SJSA1 (cell line): ENCODE measurements at places on chromosomes 6 and 20.

DNA sequence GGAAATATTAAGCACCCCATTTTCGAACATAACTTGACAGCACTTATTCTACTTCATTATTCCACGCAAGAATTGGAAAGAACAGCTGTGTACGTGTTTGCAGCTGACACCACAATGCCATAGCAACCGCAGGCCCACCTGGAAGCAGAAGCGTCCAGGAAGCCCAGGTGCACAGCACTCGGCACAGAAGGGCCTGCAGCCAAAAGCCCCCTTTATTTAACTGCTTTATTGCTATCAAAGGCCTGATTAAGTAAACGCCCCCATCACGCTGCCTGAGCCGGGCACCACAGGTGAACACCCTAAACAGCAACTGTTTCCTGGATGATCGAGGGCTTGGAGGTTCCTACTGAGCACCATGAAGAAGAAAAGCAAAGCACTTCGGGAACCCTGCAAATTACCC is 6.3 kb downstream of the TAF4 start:
- DNase-seq = no peak

DNA sequence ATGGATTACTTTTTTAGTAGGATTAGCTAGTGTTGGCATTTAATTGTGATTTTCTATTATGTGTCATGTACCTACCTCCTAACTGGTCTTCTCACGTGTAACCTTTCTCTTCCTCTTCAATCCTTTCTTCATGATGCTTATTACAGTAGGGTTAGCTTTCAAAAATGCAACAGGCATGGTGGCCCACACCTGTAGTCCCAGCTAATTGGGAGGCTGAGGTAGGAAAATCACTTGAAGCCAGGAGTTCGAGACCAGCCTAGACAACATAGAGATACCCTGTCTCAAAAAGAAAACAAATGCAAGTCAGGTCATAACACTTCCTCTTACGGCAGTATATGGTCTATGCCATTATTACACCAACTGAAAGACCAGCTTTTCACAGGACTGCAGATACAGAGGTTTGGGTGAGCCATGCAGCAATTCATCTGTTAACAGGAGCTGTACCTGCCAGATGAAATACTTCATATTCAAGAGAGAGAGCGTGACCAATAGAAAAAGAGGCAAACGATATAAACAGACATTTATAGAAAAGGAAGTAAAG is 195.0 kb downstream of the TMEM242 start:
- no peak for DNase-seq

DNA sequence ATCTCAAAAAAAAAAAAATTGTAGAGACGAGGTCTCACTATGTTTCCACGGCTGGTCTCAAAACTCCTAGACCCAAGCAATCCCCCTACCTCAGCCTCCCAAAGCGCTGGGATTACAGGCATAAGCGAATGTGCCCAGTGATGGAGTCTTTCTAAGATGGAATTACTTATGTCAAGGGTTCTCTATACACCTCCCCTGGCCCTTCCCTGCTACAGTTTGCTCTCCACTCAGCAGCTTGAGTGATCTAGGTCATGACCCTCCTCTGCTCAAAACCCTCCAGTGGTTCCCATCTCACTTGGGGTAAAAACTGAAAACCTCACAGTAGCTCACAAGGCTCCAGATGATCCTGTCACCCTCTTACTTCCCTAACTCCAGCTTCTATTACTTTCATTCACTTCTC is 1.8 kb upstream of the DNPH1 start:
- no peak for DNase-seq

- no peak for DNase-seq
Observed at GRCh38 chr6:88609983-88610382, 353.4 kb downstream of the RNGTT start.

DNA sequence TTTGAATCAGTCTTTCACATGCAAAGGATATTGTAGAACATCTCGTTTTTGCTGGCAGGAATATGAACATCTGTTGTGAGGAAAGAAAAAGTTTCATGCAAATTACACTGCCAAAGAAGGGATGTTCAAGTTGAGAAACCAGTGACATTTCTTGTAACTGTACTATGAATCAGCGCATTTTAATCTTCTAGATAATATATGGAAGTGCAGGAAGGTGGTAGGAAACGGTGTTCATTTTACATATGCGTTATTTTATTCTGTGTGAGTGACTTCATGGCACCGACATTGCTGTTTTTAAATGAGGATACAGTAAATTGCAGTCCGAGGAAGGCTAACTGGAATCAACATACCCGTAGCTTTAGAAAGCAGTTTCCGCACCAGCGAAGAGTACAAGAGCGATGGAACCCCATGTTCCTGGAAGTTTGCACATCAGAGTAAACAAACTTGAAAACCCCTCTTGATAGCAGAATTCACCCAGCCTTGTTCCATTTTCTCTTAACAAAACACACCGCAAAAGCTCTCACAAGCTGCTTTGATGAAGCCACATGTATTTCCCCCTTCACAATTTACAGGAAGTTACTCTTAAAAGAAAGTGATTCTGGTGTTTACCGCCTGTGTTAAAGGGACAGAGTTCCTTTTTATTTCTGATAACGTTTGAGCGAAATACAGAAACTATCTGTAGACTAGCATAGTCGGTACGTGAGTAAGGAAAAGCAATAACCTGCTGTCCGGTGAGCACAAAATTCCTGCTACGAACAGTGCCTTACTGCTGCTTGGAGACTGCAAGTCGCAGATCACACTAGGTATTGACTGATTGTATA is 11.5 kb downstream of the PRDM1 start:
- DNase-seq = peak; percentile 58

DNA sequence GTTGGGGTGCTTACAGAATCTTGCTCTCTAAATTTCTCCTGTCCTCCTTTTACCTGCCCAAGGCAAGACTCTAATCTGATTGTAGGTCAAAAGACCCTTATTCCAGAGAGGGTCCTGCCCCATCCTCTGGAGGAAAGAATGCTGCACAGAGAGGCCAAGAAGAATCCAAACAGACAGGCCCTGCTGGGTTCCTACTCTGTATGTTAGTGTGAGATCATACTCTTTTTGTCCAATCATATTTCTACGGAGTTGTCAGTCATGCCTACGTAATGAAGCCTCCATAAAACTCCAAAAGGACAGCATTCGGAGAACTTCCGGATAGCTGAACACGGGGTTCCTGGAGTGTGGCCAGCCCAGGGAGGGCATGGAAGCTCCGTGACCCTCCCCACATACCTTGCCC is 50.5 kb downstream of the VEGFA start:
- DNase-seq = no peak

DNA sequence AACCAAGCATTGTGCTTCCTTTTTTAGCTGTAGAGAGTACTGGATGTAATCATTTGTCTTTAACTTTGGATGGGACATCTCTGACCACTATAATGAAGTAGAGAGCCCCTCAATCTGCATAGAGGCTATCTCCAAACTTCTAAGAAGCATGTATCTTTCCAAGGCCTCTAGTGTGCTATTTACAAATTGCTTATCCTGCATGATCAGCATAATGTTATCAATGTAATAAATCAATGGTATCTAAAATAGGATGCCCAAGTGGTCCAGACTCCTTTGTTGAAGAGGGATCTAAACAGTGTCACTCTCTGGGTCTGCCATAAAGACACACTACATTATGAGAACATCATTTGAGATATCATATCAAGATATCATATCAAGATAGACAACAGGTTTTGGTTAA is 6.7 kb downstream of the TAAR9 start:
- no peak for DNase-seq

DNA sequence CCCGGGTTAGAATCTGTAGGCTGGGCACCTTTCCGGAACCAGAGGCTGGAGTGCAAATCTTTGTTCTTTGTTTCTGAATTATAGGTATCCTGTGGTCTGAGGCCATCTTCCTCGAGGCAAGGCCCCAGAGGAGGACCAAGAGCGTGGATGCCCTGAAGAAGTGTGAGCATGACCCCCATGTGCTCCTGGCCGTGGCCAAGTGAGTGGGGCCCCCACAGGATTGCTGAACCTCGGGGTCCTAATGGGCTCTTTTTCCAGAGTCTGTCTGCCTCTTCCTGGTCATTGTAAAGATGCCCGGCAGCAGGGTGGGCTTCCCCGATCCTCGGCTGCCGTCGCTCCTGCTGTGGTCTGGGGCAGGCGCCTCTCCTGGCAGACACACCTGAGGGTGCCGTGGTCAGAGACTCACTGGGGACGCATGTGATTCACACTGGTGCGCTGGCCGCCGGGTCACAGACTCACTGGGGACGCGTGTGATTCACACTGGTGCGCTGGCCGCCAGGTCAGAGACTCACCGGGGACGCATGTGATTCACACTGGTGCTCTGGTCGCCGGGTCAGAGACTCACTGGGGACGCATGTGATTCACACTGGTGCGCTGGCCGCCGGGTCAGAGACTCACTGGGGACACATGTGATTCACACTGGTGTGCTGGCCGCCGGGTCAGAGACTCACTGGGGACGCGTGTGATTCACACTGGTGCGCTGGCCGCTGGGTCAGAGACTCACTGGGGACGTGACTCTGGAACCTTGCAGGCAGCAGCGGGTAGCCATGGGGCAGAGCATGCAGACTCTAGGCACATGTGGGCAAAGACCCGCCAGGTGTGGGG is 6.5 kb upstream of the C20orf204 start:
- DNase-seq = no peak

DNA sequence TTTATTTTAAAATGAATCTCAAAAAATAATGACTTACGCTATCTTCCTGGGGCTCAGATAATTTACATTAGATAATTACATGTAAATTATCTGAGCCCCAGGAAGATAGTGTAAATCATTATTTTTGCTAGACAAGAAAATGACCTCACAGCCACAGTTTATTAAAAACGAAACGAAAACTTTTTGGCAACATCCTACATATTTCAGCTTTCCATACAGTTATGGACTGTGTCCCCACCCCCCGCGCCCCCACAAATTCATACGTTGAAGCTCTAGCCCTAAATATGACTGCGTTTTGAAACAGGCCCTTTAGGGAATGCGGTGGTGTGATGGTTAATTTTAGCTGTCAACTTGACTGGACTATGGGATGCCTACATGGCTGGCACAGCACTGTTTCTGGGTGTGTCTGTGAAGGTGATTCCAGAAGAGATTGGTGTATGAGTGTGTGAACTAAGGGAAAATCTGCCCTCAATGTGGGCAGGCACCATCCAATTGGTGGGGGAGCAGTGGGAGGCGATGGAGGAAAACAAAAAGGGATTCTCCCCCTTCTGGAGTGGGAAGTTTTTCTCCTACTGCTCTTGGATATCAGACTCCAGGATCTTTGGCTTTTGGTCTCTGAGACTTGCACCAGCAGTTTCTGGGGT is 52.6 kb downstream of the TRPC4AP start:
- DNase-seq = no peak

- DNase-seq = no peak
Observed at GRCh38 chr20:60209048-60209447, 250.8 kb downstream of the CDH26 start.

GRCh38 chr20:54475334-54476168 is at the start of gene DOK5:
Gene DOK5 (plus strand): TSS chr20:54475593. CDS start chr20:54475947, 354 bp downstream.
- DNase-seq = no peak

GRCh38 chr20:54848262-54848661 is 372.9 kb downstream of the DOK5 start:
- no peak for DNase-seq

- DNase-seq = no peak
Observed at GRCh38 chr6:47440719-47441118, 36.9 kb upstream of the CD2AP start.

GRCh38 chr20:34410336-34410735 is 47.3 kb downstream of the ITCH start:
- DNase-seq = no peak

- DNase-seq = no peak
Observed at GRCh38 chr6:92887871-92888270, 531.5 kb downstream of the EPHA7 start.
